ENCODE measurements at places on chromosomes 1 and 21.

GRCh38 chr1:248136811-248137210 is 8.1 kb upstream of the OR2M5 start:
- no peak for DNase-seq

GRCh38 chr1:222792744-222793143 is 22.1 kb upstream of the DISP1 start:
- no peak for DNase-seq

DNA sequence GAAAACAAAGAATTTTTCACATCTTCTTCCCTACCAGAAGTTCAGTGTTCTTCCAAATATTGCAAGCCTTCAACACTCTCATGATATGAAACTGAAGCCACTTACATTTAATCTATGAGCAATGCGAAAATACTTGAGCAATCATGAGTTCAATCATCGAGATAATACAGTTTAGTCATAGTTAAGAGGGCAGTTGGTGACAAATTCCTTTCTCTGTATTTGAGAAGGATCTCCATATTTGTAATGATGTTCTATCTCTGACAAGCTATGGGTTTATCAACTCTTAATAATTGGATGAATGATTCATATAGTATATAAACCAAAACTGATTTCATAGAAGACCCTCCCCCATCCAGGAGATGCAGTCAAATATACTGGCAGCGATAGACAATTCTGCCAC is 29.7 kb upstream of the PYHIN1 start:
- no peak for DNase-seq

- DNase-seq: no peak
Observed at GRCh38 chr21:43639470-43640353, 19.6 kb downstream of the HSF2BP start.

- no peak for DNase-seq
Observed at GRCh38 chr1:227786673-227787512, 28.6 kb upstream of the PRSS38 start.

Data from activated T-cell treated with anti-CD3 and anti-CD28 coated beads for 48 hours (primary cell).